ENCODE measurements at places on chromosomes 12 and 14.

GRCh38 chr12:107917912-107918800 is 143.7 kb downstream of the ASCL4 start:
- DNase-seq: no peak

DNA sequence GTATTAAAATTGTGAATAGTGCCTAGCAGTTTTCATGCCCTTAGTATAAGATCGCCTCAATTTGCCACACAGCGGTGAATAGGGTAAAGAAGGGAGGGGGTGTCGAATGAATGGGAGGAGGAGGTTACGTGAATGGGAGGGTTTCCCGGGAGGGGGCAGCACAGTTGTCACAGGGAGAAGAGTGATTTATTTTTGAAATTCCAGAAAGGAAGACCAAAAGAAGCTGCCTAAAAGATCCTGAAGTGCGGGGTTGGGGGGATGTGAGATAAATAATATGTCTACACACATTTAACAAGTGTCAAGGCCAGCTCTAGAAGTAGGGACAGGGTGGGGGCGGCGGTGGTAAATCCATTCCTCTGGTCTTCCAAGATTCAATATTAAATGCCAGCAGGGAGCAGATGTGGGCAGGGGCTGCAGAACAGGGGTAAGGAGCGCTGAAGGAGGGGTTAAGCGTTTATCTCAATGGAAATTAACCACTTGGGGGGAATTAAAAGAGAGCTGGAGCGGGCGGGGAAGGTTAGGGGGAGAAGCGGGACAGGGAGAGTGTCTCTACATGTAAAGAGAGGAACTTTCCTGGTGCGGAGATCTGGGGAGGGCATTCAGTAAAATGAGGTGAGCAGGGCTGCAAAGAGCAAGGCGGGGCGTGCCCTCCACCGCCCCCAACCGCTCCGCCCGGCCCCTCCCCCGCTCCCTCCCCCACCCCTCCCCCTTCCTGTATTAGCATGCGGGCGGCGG is 867 bp downstream of the C12orf42 start:
- DNase-seq: no peak

DNA sequence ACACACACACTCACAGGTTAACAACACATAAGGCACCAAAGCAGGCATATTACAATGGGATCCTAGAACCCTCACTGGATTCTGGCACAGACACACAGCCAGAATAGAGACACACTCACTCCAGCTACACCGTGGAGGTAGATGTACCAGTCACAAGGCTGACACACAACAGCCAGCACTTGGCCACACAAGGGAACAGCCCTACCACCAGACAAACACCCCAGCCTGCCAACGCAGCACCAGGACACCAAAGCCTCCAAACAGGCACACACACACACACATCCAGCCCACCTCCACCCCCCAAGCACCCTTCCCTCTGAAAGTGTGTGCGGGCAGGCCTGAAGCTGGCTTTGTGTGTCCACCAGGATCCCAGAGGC is 10.9 kb upstream of the ITGB7 start:
- no peak for DNase-seq

- no peak for DNase-seq
Observed at GRCh38 chr12:80018119-80018518, 81.2 kb upstream of the OTOGL start.

GRCh38 chr14:76919431-76920330 is 93.5 kb downstream of the LRRC74A start:
- peak; percentile 78 for DNase-seq

DNA sequence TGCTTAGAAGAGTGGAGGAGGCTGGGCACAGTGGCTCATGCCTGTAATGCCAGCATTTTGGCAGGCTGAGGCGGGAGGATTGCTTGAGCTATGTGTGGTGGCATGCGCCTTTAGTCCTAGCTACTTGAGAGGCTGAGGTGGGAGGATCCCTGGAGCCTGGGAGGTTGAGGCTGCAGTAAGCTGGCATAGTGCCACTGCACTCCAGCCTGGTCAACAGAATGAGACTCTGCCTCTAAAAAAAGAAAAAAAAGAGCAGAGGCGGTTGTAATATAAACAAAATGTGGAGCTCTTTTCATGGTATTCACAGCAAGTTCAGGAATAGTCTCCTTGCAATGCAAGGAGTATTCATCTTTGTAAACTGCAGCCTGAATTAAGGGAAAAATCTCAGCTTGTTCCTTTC is 27.2 kb downstream of the ARID2 start:
- no peak for DNase-seq

All from hepatic stellate cell (primary cell).